Adipocyte (in vitro differentiated cells): ENCODE measurements at places on chromosomes 6 and 20.

DNA sequence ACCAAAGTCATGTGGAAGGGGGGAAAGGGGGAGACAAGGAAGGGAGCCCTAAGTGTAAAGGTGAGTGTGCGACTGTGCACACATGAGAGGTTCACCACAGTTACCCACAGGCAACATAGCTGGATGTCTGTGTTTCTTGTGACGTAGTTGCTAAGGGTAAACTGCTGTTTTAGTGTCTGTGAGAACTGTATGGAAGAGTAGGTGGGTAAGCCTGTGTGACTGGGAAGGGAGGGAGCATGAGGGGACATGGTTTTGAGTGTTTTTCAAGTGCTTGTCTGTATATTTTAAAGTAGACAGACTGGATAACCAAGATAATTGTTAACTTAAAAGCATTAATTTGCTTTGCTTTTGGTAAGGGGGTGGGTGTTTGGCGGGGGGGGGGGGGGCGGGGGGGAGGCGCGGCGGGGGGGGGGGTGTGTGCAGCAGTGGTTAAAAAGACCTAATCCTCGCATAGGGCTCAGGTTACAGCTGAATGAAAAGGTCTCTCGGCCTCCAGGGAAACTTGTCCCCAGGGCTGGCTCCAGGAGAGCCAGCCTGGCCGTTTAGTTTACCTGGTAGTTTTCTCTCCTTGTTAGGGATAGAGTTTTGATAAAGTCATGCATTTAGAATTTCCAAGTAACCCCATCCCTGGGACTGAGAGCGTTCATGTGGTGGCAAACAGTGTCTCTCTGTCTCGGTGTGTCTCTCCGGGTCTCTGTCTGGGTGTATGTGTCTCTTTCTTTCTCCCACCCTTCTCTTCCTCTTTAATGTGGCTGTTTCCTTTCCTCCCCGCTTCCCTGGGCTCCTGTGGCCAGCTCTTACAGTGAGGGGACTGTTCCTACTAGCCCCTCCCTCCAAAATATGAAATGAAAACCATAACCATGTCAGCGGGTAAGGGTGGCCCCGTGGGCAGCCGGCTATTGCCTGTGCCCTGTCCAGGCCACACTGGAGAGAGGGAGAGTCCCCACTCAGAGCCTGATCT lies 3.4 kb downstream of the SCUBE3 start:
- DNase-seq, result peak; percentile 22

- DNase-seq, result no peak
Measured at GRCh38 chr6:37622646-37623071, 75.0 kb downstream of the MDGA1 start.

- DNase-seq, result no peak
Measured at GRCh38 chr6:157120534-157121232, 202.6 kb downstream of the TMEM242 start.

- DNase-seq, result no peak
Measured at GRCh38 chr6:170026751-170027646, 263.9 kb downstream of the DLL1 start.

DNA sequence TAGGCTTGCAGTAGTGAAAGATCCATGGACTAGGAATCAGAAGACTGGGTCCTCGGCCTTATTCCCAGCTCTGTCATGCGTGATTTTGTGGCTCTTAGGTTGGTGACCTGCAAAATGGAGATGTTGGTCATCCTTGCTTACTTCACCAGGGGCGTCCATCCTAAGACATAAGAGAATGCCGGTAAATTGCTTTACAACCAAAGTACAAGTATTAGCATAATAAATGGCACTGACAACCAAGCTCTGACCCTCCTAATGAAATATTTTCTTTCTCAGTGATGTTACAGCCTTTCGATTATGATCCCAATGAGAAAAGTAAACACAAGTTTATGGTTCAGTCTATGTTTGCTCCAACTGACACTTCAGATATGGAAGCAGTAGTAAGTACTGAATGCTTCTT lies 45.3 kb downstream of the VAPB start:
- no peak for DNase-seq

DNA sequence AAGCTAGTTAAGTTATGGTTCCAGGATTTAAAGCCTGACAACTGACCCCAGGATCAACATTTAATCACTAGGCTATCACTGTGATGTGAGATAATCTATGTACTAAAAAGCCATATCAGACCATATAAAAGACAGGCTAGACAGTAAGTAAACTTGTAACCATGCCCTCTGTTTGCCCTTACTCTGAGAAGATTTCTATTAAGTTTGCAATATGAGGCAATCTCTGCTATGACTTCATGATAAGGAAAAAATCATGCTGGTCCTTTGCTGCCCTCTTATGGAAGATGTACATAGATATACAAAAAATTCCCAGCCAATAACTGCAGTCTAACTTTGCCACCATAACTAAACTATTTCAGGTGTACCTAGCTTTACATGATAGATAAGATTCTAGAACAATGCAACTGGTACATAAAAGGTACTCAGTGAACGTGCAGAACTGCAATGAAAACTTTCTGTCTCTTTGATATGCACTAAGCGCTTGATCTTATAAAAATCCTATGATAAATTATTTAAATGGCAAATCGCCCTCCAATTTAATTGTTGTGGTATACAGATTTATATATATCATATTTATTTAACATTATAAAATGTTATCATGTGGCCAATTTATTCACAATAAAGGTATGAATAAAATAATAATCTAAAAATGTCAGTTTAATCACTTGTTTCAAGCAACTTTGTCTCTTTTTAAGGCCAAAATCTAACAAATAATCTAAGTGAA lies 70.5 kb downstream of the FAM217A start:
- DNase-seq, result peak; percentile 98

DNA sequence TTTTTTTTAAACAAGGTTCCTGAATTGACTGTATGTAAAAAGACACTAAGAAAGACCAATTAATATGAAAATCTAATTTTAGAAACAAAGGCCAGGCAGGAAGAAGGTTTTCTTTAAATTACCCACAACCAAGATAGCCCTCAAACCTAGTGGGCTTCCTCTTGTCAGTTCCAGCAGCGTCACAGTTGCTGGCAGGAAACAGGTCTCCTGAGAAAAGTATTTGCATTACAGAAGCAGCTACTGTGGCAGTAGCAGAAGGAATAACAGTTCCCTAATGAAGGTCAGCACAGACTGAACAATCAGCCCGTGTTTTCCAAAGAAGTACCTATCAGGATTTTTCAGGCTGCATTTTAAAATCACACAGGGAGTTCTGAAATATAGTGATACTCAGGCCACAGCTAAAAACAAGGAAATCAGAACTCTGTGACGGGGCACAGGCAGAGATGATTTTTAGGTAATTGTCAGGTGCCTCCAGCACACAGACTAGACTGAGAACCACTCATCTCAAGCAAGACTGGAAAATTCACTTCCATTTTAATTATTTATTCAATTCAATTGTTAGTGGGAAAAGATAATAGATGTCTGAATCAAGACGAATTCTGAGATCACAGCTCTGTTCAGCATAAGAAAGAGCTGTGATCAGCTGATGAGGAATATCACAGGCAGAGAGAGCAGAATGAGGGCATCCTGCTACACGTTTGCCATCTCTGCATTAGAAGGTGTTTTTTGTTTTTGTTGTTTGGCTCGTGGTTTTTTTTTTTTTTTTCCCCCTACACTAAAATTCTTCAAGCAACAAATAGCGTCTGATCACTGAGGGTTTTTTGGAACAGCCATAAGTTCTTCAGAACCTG lies 230.5 kb upstream of the KHDRBS2 start:
- DNase-seq, result no peak

DNA sequence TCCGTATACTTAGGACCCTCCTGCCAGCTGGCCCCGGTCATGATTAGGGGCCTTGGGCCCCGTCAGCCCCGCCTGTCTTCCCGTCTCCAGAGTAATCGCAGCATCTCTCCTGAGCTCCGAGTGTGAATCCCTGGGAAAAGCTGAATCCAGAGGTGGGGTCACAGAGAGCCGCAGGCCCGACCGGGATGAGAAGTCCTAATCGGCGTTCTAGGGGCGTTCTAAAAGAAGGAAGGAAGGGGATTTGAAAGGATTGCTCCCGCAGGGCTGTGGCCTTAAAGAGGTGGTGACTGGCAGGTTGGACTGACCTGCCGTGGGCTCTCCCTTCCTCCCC lies 371 bp downstream of the HMGN4 start:
- DNase-seq, result no peak

DNA sequence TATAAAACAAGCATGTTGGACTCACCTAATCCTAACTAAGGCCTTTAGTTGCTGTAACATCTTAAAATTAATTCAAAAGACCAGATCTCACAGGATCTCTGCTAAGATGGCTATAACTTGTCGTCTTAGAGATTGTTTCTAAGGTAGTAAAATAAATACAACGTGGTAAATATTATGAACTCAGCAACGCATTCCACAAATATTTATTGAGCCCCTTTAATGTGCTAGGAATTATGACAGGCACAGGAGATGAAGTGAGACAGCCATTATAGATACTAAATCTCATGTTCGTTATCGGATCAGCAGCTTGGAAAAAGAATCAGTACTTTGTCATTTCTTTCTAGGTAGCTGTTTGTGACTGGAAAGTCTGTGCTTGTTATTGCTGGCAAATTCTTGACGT lies 20.9 kb upstream of the MCM3 start:
- no peak for DNase-seq

GRCh38 chr6:168107191-168107983 lies 28.4 kb upstream of the FRMD1 start:
- DNase-seq, result no peak

DNA sequence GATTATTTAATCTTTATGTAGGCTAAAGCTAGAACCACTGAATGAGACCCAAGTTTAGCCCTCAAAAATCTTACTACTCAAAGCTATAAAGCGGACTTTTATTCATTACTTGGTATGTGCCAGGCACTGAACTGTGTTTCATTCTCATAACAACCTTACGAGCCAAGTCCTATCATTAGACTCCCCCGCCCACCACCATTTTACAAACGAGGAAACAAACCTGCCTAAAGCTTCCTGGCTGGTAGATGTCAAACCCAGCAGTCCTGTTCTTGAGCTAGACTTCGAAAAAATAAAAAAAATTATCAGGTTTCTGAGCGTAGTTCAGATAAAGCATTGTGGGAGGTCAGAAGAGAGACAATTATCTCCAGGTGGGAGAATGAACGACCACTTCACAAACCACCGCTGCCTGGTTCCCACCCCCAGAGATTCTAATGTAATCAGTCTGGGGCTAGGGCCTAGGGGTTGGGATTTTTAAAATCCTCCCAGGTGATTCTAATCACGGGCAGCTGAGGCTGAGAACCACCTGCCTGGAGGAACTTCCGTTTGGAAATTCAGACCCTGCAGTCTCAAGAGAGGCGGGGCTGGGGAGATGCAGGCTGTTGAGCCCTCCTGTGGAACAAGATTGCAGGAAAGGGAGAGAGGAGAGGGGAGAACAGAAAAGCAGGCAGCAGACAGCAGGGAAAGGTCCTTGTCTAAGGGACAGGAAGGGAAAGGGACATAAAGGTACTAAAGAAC lies 8.6 kb downstream of the ADTRP start:
- DNase-seq, result no peak

GRCh38 chr6:85113934-85114580 lies 335.8 kb upstream of the NT5E start:
- no peak for DNase-seq

- DNase-seq, result no peak
Measured at GRCh38 chr20:36402708-36403107, 96.6 kb downstream of the DLGAP4 start.
